Ovary (tissue), 10 donors: ENCODE measurements at places on chromosomes 3 and 15. TPM values are rescaled to one million over a fixed set of nuclear protein-coding genes. Genes with fewer than 3 reads are reported as not detected.

Gene SIAH2
- polyA plus RNA-seq: 40.7 TPM

Gene CFAP20DC
- polyA plus RNA-seq: 2.4 TPM

Gene DZIP1L
- polyA plus RNA-seq: 8.5 TPM

GRCh38 chr3:150091626-150092025 lies 120.9 kb upstream of the PFN2 start:
- no peak for DNase-seq

DNA sequence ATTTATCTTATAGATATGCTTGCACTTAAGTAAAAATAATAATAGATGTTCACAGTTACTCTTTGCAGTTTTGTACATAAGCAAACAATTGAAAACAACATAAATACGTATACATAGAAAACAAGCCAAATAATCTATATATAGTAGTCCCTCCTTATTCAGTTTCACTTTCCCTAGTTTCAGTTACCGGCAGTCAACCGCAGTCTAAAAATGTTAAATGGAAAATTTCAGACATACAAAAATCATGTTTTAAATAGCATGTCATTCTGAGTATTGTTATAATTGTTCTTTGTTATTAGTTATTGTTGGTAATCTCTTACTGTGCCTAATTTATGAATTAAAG lies 262.0 kb downstream of the CGGBP1 start:
- no peak for DNase-seq

Gene ZNF860
- 0.28 TPM for polyA plus RNA-seq

Gene P2RY14
- 0.54 TPM for polyA plus RNA-seq

DNA sequence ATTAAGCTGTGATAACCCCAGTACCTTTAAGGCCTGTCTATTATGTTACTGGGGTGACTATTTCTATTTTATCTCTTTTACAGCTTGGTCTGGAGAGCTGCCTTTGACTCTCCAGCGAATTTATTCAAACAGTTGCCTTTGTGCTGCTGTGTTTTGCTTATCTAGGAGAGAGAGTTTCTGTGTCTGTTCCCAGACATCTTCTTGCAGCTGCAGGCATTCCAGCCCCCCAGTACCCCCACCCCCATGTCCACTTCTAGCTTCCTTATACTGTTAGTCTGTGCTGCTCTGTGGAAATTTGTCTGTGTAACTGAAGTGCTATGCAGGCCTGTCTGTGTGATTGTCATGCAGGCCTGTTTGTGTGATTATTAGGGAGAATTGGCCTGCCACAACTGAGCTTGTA lies 713.7 kb upstream of the SEMA6D start:
- DNase-seq: no peak

DNA sequence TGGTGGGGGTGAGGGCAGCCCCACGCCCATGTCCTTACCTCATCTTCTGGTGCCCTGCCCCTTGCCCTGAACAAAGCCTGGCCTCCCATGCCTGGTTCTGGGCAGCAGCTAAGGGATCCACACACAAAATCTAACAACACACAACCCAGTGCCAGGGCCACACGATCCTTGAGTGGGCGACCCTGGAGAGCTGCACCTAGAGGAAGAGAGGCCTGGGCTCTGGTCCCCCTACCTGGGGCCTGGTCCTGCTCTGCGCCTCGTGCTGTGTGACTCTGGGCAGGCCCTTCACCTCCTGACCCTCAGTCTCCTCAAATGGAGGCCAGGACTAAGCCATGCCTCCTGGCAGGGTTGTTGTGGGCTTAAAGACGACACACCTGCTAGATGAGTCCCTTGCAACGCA lies 20.0 kb upstream of the C3orf22 start:
- DNase-seq: no peak

Gene TRAIP
- polyA plus RNA-seq: 2.8 TPM

GRCh38 chr15:55255714-55256113 lies 33.9 kb downstream of the RAB27A start:
- no peak for DNase-seq

- no peak for DNase-seq
These were observed 18.5 kb upstream of the C3orf22 start for GRCh38 chr3:126577261-126577660.

Gene C15orf62
- 0.33 TPM for polyA plus RNA-seq

DNA sequence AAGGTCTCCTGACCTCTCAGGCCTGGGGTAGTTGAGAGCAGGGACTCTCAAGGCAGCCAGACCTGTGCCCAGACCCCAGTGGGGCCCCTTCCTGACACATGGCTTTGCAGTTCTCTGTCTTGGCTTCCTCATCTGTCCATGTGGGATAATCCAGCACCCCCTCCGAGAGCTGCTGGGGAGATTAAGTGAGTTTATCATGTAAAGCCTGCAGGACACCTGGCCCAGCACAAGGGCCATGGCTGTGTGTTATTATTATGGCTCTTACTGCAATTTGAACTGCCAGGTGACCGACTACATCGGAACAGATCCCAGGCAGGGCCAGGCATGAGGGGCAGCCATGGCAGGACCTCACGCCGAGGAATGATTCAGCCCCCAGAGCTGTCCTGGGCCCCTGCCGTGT lies 12.6 kb downstream of the DUSP7 start:
- DNase-seq: no peak

DNA sequence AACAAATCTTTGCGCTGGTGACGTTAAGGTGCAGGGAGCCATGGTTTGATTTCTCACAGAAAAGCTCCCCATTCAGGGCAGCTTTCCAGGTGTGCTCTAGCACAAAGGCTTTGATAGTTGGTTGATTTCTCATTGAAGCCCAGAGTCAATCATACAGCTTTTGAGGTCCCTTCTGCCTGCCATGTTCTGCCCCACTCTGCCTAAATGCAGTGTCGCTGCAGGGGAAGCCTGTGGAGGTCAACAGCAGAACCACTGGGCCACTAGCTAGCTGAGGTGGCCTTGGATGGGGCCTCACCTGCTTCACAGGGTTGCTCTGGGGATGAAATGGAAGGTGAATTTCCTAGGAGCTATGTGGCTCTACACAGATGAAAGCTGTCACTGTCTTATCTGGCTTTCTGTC lies 278.3 kb downstream of the TLE3 start:
- no peak for DNase-seq

Gene PROS1
- 68.8 TPM for polyA plus RNA-seq

GRCh38 chr3:65540666-65541065 lies 498.1 kb downstream of the MAGI1 start:
- no peak for DNase-seq

DNA sequence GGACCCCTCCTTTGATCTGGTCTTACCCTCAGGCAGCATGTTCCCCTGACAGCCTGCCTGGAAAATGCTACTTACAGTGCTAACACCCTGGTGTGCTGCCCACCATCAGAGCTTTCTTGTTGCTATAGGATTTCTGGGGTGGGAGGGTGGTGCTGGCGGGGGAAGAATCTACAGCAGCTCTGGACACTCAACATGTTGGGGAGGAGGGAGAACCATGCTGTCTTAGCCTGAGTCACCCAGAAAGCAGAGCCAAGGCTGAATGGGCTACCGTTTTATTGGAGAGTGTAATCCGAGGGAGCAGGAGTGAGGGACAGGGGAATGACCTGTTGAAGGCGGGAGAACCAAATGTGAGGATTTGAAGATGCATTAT lies 45.6 kb downstream of the MFSD1 start:
- no peak for DNase-seq
